ENCODE measurements at places on chromosomes 12 and 14.

DNA sequence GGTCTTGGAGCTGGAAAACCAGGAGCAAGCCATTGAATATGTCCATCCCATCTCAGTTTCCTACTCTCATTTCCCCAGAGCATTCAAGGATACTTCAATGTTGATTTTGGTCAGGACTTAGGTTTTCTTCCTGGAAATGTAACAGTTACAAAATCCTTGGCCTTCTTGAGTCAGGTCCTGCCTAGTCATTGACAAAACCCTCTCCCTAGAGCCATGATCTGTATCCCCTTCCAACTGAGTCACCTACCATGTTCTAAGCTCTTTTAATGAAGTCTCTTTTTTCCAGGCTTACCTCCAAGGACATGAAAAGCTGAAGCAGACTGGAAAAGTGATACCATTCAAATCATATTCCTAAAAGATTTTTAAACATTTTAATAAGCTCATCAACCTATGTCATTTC is 549.2 kb downstream of the GALC start:
- DNase-seq: no peak

GRCh38 chr14:95396221-95396620 is 76.5 kb upstream of the CLMN start:
- DNase-seq: no peak

GRCh38 chr12:81207664-81208063 is 129.8 kb downstream of the ACSS3 start:
- no peak for DNase-seq

GRCh38 chr12:71640316-71640715 is 23.3 kb downstream of the ZFC3H1 start:
- DNase-seq: no peak
